ENCODE measurements at places on chromosomes 3 and 15.
A peak's percentile ranks its signal among the peaks of the same experiment; 100 is the strongest.

DNA sequence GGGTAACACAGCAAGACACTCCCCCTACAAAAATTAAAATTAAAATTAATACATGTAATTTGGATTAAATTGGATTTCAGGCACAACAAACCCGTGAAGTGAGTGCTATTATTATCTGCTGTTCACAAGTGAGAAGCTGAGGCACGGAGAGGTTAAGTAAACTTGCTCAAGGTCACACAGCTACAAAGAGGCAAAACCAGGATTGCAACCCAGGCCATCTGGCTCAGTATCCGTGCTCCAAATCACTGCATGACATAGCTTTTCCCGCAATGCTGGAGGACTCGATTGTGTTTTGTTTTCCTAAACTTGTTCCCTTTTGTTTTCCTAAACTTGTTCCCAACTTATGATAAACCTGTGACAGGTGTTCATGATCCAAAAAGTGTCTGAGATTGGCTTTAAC, 19.9 kb upstream of the C15orf39 start:
- DNase-seq = no peak

DNA sequence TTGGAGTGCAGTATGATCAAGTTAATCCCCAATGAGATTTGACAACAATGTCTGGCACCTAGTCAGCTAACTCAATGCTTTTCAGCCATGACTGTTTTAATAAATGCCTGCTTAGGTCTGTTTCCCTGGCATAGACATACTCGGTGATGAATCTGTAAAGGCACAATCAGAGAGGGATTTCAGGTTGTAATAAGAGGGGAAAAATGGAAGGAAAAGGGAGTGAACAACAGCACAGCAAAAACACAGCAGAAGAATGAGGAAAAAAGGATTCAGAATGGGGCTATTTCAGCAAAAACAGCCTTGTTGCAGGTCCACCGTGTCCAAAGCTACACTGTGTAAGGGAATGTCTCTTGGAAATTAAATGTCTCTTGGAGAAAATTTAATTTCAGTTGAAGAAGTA, 19.3 kb upstream of the CHD2 start:
- no peak for DNase-seq

- DNase-seq = no peak
Measured at GRCh38 chr15:51096976-51097375, 2.3 kb upstream of the TNFAIP8L3 start.

DNA sequence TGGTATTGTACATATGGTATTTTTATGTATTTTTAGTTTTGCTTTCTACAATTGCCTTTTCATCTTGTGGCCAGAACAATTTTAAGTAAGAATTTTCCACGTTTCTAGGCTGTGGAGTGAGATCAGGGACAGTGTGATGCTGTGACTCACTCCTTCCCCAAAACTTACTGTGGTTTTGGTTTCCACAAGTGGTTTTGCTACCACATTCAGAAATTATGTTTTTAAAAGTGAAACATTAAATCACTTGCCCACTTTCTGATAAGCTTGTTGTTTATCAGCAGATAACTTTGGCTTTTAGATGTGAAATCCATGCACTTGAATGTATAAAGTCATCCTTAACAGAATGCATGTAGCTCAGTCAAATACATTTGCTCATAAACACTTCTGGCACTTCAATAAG, 192.2 kb upstream of the THRB start:
- no peak for DNase-seq

- no peak for DNase-seq
Measured at GRCh38 chr3:123044981-123045763, 17.6 kb upstream of the SEMA5B start.

GRCh38 chr3:123750209-123750608, 133.9 kb downstream of the MYLK start:
- no peak for DNase-seq

DNA sequence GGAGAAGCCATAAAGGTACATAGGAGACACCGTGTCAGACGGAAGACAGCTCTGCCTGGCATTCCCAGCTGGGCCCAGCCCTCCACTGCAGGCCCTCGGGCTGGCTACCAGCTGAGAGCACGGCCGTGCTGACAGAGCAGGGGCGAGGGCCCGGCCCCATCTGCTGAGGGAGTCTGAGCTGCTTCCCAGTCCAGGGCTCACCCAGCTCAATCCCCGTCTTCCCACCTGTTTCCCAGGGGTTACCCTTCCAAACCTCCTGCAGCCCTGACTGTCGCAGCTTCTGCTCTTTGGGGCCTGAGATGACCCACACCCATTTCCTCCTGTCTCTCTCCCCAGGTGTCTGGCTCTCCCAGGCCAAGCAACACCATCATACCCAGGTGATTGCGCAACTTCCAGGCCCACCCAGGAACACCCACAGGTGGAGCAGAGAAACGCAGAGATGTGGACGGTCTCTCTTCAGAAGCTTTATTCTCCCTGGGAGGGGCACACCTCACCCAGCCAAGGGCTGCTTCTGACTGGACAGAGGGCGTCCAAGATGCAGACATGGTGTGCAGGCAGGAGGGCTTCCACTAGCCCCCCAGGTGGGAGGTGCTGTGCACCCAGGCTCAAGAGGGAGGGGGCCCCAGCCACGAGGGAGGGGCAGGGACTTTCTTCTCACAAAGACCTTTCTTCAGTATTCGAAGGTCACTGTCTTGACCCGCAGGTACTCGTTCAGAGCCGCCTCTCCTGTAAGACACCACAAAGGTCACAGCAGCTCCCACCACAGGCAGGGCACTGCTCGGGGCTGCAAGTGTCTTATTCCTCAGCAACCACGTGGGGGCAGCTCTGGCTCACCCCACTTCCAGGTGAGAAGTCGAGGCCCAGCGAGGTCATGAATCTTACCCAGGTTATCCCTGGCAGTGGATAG, 19.4 kb upstream of the SLC41A3 start:
- peak; percentile 34 for DNase-seq

DNA sequence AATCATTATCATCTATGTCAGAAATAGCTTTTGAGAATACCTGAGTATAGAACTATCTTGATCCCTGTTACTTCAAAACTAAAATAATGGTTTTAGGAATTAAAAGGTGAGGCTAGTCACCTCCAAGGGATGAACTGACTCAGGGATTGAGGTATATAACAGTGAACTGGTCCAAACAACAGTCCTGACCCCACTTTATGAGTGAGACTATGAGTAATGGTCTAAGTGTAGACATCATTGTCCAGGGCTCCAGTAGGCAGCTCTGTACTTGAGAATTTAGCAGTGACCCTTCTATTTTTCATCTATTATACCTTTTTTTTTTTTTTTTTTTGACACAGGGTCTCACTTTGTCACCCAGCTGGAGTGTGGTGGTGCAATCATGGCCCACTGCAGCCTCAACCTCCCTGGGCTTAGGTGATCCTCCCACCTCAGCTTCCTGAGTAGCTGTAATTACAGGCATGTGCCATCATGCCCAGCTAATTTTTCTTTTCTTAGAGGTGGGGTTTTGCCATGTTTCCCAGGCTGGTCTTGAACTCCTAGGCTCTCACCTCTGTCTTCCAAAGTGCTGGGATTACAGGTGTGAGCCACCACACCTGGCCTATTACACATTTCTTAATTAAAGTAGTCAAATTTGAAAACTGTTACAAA, 36.3 kb downstream of the MLH1 start:
- DNase-seq = no peak

- DNase-seq = no peak
Measured at GRCh38 chr3:71710906-71711494, 14.2 kb downstream of the EIF4E3 start.

DNA sequence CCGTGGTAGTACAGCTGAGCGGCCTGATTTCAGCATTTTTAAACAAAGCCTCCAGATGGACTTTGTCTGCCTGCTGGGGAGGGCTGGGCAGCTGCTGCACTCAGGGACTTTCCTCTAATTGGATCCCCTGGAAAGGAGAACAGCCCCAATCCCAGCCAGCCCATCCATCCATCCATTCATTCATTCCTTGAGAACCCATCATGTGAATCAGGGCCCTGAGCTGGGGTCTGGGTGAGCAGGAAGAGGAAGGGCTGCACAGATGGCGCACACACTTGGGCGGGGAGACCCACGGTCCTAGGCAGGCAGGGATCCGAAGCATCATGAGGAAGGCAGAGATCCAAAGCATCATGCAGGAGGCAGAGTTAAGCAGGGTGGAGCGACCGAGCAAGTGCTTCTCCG, 45.7 kb downstream of the TPRA1 start:
- no peak for DNase-seq

DNA sequence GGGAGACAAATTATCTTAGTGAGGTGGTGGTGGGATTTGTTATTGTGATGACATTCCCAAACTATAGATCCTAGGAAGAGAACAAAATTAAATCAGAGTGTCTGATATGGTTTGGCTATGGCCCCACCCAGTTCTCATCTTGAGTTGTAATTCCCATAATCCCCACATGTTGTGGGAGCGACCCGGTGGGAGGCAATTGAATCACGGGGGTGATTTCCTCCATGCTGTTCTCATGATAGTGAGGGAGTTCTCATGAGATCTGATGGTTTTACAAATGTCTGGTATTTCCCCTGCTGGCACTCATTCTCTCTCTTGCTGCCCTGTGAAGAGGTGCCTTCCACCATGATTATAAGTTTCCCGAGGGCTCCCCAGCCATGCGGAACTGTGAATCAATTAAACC, 62.0 kb downstream of the RPL22L1 start:
- no peak for DNase-seq

DNA sequence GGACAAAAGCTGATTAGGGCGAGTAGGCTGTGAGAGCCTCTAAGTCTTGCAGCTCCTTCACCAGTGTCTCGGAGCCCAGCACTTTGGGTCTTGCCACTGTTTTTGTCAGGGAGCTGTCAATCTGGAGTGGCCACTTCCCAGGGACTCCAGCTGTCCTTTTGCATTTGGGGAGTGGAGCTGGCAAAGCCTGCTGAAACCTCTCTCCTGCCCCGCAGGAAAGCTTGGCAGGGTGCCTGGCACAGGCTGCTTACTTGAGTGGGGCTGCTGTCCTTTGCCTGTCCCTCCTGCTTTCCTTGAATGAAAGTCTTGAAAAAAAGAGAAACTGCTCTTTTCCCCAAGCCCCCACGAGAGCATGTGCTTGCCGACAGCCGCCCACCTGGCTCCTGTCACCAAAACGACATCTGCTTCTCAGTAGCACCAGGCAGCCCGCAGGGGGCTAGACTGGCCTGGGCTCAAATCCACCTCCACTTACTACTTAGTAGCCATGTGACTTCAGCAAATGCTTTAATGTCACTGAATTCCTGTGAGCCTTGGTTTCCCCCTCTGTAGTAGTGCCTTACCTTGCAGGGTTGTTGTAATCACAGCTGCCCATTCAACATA, 13.7 kb downstream of the USP13 start:
- peak; percentile 87 for DNase-seq

DNA sequence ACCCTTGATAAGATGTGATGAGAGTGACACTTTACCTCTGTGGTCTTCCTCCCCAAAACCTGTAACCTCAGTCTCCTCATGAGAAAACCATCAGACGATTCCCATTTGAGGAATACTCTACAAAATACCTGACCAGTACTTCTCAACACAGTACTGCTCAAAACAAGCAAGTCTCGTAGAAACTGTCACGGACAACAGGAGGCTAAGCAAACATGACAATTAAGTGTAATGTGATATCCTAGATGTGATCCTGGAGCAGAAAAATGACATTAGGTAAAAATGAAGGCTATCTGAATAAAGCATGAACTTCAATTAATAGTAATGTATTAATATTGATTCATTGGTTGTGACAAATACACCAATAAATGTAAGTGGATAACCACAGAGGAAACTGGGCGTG, 113.6 kb downstream of the CACNA2D3 start:
- DNase-seq = no peak

GRCh38 chr3:191378142-191378812, 48.0 kb upstream of the UTS2B start:
- DNase-seq = no peak

DNA sequence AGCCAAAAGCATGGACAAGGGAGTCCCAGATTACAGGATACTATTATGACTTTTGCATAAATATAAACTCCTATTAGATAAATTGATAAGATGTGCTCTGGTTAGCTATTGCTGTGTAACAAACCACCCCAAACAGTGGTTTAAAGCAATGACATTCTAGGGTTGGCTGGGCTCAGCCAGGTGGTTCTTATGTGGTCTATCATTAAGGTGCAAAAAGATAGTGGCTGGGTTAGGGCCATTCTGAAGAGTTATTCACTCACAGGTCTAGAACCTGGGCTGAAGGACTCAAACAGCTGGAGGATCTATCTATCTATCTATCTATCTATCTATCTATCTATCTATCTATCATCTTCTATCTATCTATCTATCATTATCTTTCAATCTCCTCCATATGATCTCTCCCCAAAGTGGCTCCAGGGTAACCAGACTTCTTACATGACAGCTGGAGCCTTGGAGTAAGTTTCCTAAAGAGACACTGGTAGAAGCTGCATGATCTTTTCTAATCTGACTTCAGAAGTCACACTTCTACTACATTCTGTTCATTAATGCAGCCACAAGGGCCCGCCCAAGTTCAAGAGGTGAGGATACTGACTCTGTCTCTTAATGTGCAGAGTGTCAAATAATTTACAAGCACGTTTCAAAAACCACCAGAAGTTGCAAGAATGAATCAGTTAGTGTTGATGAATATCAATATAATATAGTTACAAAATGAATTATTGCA, 74.9 kb upstream of the XCR1 start:
- no peak for DNase-seq

DNA sequence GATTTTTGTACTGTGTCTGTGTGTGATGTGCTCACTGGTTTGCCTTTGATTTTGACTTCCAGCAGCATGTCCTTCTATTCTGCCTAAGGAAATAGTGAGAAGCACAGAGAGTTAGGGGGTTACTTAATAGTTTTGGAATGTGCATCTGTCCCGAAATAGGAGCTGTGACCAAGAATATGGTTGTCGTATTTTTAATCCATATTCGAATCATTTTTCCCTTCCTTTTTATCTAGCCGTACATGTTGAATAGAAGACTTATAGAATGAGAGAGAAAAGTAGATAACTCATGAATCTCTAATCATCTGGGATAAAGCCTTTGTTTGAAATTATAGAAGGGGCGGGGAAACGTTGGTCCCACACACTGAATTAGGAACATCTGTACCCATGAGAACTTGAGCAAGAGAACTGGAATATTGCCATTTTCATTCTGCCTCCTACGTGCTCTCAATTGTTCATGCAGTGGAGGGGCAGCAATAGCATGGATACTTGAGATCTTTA, 23.6 kb downstream of the CRTC3 start:
- no peak for DNase-seq

DNA sequence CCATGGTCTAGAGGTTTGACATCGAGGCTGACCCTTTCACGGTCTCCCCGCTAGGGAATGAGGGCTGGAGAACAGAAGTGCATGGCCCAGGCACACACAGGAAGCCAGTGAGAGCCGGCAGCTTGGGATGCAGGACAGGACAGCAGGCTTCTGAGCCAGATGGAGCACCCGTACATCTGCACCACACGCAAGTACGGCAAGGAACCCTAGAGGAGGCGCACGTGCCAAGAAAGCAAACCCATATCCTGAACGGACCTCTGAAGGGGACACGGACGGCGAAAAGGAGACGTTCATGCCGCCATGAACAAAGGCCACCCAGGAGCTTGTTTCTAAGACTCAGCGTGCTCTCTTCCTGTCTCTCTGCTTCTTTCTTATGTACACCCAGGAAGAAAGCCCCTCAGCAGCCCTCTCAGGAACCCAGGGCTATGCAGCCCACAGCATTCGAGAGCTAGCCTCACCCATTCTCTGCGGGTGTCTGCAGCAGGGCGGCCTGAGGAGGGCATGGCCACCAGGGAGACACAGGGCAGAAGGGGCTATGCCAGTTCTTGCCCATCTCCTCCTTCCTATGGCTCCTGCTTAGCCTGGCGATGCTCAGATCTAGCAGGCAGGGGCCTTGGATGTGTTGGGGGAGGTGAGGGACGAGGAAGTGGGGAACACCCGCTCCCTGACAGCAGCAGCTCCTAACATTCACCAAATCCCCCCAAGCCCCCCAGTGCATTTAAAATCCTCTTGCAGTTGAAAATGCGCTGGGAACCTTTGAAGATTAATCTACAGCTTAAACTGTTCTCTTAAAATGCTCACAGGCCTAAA, 81.3 kb downstream of the PCSK6 start:
- no peak for DNase-seq

All from Right ventricle myocardium superior (tissue), 1 donor.